ENCODE measurements at places on chromosomes 2 and 18.
A peak's percentile ranks its signal among the peaks of the same experiment; 100 is the strongest.

- no peak for DNase-seq
Observed at GRCh38 chr18:48777026-48777743, 173.6 kb downstream of the SMAD7 start.

DNA sequence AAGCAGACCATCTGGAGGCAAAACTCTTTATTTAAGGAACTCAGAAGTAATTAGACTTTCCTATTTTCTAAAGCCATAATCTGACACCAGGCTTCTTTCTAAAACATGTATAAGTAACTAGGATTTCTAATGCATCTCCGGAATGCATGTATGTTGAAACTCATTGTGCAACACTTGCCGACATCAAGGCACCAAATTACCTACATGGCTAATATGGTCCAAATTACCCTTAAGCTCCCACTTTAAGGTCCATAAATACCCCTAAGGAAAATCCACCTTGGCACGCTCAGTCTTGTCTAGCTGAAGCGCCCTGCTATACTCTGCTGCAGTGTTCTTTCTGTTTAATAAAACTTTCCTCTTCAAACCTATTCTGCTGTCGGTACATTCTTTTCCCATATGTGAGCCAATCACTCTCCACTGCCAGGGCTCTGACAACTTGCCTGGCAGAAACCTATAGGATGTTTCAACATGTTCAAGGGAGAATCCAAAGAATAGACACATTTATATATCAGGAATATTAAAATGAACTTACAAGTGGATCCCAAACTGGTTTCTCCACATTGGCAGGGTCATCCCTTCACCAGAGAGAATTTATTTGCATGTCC lies 171.9 kb downstream of the GALNT1 start:
- DNase-seq, result no peak

DNA sequence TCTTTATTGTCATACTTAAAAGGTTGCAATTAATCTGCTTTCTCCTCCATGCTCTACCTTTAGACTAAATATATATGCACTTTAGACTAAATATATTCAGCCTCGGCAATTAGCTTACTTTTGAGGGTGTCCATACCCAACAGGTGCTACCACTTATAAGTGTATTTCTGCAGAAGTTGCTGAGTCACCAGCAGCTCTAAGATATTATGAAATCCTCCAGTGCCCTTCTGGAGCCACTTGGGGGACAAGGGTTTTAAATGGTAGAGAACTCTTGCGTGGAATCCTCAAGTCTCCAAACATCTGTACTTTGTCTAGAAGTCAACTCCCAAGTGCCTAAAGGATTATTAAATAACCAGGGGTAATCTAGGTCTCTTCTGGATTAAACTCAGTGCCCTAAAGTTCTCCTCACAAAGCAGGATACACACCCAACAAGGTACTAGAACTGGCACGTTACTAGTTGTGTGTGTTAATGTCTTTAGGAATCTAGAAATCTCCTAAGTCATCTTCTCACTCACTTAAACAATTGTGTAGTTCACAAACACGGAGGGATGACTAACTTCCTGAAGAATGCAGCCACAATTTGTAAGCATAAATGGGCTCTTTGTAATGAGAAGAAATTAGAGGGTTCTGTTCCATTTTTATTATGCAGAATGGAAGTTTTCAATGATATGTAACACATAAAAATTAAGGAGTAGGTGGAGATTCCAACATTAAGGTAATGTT lies 159.7 kb downstream of the CD226 start:
- DNase-seq, result no peak

- DNase-seq, result no peak
Observed at GRCh38 chr2:199883474-199884212, 27.4 kb upstream of the C2orf69 start.

GRCh38 chr2:156430980-156431358 lies 5.2 kb upstream of the GPD2 start:
- DNase-seq, result peak; percentile 72

- DNase-seq, result no peak
Observed at GRCh38 chr2:134581877-134582546, 136.8 kb downstream of the TMEM163 start.

GRCh38 chr2:67186871-67187270 lies 210.3 kb upstream of the ETAA1 start:
- DNase-seq, result no peak

DNA sequence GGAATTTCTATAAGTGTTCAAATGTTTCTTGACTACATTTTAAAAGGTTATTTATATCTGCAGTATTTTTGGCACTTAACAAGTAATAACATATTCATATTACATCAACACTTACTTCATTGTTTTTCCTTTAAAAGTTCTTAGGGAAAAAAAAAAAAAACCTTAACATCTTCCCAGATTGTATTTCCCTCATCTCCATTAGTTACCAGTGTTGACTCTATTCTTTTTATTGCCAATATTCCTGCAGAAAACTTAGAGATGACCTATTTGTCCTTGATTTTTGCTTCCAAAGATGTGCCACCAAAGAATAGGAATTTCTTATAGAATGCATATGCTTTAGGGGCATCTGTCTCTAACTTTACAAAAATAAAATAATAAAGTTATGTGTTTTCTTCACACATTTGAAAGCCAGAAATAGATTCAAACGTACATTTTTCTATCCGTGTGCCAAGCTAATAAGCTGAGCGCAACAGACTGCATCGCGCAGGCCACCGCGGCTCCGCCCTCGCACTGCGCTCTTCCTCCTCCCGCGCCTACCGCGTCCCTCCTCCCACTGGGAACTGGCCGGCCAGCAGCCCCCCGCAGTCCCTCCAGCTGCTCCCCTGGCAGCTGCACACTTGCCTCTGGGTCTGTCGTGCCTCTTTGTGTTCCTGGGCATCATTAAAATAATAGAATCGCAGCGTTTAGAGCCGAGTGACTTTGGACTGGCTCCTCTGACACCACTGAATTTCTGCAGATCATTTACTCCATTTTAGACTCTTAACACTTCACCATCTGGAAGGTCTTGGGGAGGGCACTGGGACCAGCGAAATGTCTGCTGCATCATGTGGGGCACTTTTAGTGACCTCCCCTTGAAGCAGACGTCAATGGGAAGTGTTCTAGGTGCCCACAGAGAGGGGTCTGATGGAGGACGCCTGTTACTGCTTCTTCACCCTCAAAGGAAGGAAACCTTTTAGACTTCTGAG lies 21.2 kb upstream of the NAB1 start:
- DNase-seq, result no peak

Measured in SJSA1 (cell line).